Kasumi-1 (cell line): ENCODE measurements at places on chromosomes 4 and X.

DNA sequence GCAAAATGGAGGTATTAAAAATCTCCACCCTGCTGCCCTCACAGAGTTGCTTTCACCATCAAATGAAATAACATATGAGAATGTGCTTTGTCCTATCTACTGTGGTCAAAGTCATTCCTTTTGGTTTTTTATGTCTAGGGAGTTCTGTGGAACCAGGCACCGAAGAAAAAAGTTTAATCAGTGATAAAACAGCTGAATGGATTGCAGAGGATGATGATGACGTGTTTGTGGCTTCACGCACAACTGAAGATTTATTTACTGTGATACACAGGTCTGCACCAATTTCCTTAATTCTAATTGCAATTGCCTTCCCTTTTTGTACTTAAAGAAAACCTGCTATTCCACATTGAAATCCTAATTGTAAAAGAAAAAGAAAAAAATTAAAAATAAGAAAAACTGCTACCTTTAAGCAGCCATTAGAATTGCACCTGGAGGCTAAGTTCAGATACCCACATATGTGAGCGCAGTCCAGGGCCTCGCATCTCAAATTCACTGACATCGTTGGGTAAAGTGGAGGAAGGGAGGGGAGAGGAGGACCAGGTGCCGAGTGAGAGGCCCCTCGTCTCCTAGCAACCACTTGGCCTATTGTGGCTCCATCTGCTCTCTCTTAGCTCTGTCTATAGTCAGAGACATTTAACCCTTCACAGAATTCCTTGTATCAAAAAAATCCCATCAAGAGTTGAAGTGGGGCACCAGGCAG, 10.5 kb upstream of the RTL5 start:
- DNase-seq = no peak

- peak; percentile 43 for DNase-seq
Measured at GRCh38 chr4:179624768-179625181, 2182.5 kb upstream of the AGA start.

- no peak for DNase-seq
Measured at GRCh38 chr4:155999725-156000124, 46.1 kb upstream of the CTSO start.

GRCh38 chr4:56708146-56708545, 27.1 kb upstream of the HOPX start:
- DNase-seq = no peak

DNA sequence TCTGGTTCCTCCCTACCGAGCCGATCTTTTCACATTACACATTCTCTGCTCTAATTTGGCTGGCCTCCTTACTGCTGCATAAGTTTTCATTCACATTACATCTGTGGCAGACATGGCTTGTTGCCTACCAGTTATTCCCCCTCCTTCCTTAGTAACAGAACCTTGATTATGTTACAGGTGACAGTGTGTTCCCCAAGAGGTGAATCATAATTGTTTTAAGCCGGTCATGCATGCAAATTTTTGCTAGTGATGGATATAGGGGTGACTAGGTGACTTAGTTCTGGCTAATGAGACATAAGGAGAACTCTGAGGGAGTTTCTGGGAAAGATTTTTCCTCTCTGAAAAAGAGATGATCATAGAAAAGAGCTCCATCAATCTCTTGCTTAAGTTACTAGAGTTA, 8.4 kb upstream of the LAMP2 start:
- DNase-seq = no peak

DNA sequence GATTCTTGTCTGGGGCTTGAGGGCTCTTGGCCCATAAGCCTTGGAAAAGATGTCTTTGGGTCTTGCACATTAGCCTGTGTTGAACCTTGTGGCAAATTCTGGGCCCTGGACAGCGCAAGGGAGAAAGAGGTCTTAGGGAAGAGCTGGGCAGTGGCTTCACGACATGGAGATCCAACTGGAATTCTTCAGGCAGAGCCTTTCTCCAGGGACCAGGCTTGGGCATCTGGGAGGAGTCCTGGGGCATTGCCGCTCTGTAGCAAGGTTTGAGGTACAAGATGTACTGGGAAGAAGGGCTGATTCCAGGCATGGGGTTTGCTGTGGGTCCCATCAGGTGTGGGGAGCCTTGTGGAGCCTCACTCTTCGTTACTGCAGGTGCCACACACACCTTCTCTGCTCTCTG, 104.0 kb upstream of the ACTRT1 start:
- no peak for DNase-seq

GRCh38 chrX:151713849-151714248, 2.0 kb upstream of the FATE1 start:
- peak; percentile 5 for DNase-seq

DNA sequence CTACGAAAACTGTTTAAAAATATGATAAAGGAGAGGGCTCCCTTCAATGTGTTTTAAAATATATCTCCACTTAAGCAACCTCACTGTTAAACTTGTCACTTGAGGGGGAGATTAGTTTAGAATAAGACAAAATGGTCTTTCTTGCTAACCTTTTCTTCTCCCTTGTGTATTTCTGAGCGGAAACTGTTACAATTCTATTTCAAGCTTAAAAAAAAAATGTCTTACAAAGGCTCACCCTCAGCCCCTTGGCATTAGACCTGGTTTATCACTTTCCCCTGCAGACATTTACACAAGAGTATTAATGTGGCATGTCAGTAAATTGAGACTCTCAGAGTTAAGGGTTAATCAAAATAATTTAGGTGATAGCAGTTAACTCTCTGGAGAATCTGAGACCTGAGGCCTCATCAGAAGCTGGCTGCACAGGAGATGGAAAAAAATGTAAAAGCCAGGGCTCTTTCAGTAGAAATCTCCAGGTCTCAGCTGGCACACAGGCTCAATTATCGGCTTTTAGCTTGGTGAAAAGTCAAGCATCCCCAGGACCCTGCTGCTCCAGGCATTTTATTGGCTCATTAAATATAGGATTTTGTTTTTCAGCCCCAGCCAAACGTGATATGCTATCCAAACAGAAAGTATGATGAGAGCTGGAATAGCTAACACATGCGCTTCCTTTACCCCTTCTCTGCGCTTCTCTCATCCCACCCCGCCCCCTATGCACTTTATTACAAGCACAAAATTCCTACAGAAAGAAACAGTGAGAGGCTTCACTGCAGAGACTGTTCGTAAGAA, 130.5 kb downstream of the PPA2 start:
- DNase-seq = no peak

GRCh38 chr4:122830426-122831095, 3.9 kb downstream of the FGF2 start:
- DNase-seq = no peak

DNA sequence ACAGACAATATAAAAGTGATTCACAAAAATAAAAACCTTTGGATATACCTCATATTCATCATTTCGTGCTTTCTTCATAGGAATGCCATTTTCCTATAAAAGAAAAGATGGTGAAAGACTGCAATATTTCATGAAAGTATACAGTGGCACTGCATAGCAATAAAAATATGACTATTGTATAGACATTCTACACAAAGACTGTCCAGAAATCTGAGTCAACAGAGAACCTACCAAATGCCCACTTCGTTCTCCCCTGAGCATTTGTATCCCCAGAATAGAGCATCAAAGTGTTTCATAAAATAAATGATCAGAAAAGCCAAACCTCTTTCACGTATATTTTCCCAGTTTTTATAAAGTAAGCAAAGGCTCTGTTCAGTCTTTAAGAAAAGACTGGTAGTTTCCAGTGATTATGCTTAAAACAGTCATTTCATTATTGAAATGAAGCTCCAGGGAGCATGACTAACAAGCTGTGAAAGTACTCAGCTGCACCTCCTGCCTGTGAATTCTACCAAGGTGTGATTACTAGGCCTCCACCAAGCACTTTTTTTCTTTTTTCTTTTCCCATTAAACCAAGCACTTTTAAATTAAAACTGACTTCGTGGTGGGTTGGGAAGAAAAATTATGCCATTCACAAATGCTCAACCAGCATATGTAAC, 20.2 kb downstream of the PPA2 start:
- no peak for DNase-seq

- no peak for DNase-seq
Measured at GRCh38 chr4:17670423-17670822, 56.0 kb downstream of the MED28 start.

DNA sequence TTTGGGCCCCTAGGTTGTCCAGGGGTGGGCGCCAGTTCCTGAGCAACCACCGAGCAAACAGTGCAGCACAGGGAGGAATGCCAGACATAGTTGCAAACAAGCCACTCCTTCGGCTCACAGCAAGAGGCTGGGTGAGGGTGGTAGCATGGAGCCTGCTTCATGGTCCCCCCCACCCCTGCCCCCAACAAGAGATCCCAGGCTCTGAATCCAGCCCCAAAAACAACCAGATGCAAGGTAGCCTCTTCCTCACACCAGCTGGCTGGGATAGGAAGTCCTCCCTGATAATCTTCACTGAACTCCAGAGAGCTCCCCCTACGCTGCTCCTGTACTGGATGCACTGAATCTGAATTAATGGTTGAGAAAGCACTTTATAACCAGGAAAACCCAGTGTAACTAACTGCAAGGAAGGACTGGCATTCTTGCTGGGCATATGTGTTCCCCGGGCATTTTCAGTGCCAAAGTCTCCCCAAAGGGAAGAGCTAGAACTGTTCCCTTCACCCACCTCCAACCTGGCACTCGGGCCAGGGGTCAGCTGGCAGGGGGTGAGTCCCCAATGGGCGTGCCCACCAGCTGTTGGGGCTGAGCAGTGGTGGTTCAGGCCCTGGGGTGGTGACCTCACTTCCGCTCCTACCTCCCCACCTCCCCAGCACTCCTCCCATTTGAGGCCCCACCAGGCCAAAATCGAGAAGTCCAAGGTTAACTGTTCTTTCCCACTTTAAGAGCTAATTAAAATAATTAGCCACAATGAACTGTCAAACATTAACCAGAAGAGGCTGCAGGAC, 1.5 kb downstream of the ELF4 start:
- peak; percentile 29 for DNase-seq

GRCh38 chr4:87141428-87141827, 79.0 kb downstream of the KLHL8 start:
- no peak for DNase-seq

- no peak for DNase-seq
Measured at GRCh38 chrX:147485207-147485606, 426.5 kb upstream of the FMR1 start.

GRCh38 chr4:182894681-182895275, 22.4 kb downstream of the DCTD start:
- no peak for DNase-seq

- no peak for DNase-seq
Measured at GRCh38 chr4:23697001-23697528, 192.8 kb downstream of the PPARGC1A start.

DNA sequence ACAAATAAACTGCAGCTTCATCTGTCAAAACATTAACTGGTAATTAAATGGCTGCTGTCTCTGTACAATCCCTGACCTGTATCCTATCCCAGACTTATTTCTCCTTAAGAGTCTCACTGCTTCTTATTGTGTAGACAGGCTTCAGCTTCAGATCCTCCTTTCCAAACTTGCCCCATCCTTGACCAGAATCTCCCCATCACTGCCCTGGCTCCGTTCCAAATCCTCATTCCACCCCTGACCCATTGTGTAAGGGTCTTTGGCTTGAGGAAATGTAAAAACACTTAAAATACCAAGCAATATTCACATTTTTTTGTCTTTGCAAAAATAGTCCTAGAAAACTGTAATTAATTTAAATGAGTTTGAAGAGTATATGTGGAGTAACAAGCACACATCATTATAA, 152.6 kb upstream of the VEGFC start:
- DNase-seq = no peak

DNA sequence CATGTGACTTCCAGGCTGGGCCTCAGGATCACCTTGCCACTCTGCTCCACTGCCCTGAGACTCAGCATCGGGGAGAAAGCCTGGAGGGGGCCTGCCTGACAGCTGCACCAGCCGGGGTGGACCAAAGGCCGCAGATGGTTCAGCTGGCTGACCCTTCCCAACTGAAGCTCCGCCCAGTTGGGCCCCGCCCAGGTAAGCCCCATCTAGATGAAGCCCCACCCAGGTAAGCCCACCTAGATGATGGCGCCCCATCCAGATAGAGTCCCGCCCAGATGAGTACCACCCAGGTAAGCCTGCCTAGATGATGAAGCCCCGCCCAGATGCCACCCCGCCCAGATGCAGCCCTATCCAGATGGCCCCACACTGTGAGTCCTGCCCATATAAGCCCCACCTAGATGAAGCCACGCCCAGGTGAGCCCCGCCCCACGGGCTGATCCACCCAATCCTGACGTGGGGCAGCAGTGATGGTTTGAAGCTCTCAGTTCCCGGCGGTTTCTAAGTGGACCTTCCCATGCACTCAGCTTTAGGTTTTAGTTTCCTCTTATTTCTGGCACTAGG, 10.0 kb downstream of the ZFYVE28 start:
- no peak for DNase-seq

DNA sequence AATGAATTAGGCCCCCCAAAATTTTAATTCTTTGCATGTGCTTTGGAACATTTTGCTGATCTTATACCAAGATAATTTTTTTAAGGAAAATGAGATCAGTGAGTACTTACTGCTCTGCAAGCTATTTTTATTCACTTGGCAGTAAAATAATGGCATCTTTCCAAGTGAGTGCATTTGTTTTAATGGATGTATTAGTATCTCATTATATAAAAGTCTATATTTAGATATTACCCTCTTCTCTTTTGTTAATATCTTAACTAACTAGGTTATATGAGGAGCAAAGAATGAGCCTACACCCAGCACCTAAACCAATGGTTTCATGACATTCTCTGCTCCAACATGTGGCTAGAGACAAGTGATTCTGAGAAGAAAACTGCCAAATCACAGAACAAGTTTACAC, 21.1 kb upstream of the ARAF start:
- DNase-seq = no peak

GRCh38 chr4:57190601-57191481, 80.7 kb upstream of the IGFBP7 start:
- DNase-seq = peak; percentile 69

DNA sequence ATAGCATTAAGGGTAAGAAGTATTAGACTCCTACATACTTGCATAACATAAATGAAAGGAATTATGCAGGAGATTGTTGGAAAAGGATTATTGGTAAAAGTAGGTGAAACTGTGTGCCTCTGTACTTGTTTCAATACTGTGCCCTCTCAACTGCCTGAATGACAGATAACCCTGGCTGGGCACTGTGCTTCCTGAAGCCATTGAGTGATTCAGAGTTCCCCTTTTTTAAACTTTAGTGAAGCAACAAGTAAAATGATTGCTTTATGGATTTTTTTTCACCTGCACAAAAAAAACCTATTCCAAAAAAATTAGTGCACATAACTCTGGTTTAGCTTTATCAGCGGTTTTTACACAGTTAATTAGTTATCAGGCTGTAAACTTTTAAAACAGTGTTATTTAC, 204.8 kb downstream of the TRAM1L1 start:
- DNase-seq = peak; percentile 59

GRCh38 chr4:105145156-105145902, 1.3 kb upstream of the TET2 start:
- DNase-seq = peak; percentile 81

GRCh38 chr4:10605031-10605430, 79.5 kb downstream of the CLNK start:
- no peak for DNase-seq
